ENCODE measurements at places on chromosomes 2 and 18.

DNA sequence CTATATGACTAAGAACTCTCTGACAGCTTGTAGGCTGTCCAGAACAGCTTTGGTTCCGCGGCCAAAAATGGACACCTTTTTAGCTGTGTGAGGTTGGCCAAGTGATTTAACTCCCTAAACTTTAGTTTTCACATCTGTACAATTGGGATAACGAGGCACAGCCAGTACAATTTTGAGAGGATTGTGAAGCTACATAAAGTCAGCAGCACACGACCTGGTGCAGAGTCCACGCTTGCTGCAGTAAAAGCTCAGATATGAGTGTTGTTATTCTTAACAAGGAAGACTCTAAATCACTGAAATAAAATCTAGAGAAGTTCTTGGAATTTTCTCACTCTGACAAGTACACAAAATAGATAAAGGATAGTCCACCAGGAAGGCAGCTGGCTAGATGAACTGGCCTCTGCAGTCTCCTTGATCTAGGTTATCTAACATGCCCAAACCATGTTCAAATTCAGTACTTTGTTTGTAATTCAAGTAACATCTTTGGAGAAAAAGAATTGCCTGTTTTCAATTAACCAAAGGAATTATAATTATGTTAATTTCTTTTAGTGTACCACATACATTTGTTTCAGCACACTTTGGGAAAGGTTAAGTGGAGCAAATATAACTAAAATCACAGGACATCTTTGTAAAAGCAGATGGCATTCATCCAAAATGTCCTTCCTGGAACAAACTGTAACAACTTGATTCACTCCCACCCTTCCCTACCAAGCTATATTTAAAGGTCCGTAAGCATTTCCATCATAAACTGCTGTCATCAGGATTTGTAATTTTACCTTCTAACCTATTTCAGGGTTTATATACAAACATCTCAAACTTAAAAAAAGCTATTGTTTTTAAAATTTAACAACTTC lies 201.7 kb upstream of the STK17B start:
- no peak for DNase-seq

- no peak for DNase-seq
Observed at GRCh38 chr2:69801745-69802290, 27.6 kb upstream of the GMCL1 start.

GRCh38 chr18:32343634-32344033 lies 127.0 kb downstream of the GAREM1 start:
- peak; percentile 34 for DNase-seq

DNA sequence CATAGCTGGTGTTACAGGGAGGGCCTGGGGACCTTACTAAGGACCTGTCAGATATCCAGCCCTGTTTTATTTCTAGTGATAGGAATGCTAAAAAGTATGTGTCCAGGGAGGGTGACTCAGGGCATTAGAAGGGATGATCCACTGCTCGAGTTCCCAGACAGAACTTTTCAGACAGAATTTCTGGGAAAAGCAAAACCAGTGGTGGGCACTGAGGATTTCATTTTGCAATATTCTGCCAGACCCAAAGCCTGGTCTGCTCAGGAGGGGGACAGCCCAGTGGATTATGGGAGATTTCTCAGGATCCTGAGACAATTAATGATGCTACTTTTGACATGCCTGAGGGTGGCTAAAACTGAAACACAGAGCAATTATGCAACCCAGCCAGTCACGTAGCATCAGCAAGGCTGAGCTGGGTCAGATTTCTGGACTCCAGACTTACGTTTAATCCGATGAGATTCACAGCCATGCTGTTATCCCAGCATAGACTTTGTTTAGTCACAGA lies 4.7 kb upstream of the KCNE4 start:
- DNase-seq, result no peak

DNA sequence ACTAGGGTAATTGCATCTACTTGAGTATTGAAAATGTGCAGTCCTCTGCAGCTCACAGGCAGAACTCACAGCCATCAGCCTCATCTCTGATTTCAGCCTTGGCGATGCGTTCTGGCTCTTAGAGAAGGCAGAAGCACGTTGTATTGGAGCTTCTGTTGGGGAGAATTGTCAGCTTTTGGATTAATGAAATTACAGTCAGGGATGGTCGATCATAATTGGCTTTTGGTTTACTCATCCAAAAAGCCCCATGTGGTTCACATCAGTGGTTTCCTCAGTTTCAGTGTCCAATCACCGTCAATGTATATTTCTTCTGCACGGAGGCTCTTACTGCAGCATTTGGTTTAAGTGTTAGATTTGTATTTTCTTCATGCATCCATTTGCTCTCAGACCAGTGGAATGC lies 218.5 kb upstream of the SOX11 start:
- DNase-seq, result peak; percentile 45

- DNase-seq, result no peak
Observed at GRCh38 chr2:74025971-74026612, 41.4 kb downstream of the TET3 start.

DNA sequence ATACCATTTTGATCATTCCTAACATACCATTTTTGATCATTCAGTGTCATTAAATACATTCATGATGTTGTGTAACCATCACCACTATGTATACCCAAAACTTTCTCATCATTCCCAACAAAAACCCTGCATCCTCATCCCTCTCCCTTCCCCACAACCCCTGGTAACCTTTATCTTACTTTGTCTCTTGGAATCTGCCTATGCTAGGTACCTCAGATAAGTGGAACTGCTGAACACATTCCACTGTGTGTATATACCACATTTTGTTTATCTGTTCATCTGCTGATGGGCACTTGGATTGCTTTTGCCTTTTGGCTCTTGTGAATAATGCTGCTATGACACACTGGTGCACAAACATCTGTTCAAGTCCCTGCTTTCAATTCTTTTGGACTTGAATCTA lies 83.8 kb upstream of the TFCP2L1 start:
- no peak for DNase-seq

- DNase-seq, result no peak
Observed at GRCh38 chr18:63315876-63316275, 3.7 kb downstream of the BCL2 start.

- no peak for DNase-seq
Observed at GRCh38 chr18:45197526-45197970, 417.7 kb upstream of the SLC14A2 start.

GRCh38 chr2:223995569-223995968 lies 38.3 kb downstream of the MRPL44 start:
- no peak for DNase-seq

DNA sequence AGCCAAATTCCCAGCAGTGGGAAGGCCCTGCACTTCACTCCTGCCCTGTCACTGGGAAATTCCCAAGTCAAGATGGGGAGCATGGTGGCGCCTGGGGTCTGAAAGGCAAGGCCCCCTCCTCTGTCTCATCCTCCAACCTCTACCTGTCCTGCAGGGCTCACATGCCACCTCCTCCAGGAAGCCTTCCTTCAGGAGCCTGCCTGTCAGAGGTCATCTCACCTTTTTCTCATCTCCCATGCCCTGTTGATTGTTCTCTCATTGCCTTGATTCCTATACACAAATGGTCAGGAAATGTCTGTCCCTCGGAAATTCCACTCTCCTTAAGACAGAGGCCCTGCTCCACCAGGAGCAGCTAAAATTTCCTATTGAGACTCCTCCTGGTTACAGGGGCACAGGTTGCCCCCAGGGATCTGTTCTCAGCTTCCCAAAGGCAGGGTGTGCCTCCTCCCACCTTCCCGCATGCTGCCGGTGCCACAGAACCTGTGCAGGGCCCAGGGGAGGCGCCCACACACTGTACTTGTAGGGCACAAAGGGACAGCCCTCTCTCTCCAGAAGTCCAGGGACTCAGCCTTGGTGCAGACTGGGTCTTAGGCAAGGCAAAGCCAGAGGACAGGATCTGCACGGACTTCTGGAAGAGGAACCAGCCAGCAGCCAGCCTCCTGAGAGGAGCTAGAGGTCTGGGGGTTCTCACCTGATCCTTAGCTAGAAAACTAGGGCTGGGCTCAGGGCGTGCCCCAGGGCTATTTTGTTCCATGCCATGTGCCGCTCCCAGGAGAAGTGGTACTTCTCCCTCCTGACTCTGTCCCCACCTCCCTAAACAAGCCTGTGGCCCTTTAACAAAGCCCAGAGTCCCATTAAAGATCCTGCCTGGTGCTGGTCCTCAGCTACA lies 12.9 kb downstream of the HES6 start:
- no peak for DNase-seq

GRCh38 chr2:223674998-223675609 lies 72.9 kb upstream of the SCG2 start:
- no peak for DNase-seq

- no peak for DNase-seq
Observed at GRCh38 chr2:86645752-86646151, 22.1 kb upstream of the RNF103 start.

GRCh38 chr2:178066890-178067669 lies 5.5 kb downstream of the PDE11A start:
- no peak for DNase-seq

- DNase-seq, result no peak
Observed at GRCh38 chr2:98377544-98377943, 31.3 kb downstream of the CNGA3 start.

GRCh38 chr2:199136681-199137080 lies 321.1 kb downstream of the SATB2 start:
- DNase-seq, result no peak

DNA sequence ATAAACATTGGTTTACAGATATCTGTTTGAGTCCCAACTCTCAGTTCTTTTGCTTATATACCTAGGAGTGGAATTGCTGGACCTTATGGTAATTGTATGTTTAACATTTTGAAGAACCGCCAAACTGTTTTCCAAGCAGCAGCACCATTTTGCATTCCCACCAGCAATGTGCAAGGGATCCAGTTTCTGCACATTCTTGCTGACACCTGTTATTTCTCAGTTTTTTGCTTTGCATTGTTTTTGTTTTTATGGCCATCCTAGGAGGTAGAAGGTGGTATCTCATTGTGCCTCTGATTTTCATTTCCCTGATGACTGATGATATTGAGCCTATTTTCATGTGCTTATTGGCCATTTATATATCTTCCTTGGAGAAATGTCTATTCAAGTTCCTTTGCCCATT lies 71.2 kb downstream of the MCFD2 start:
- DNase-seq, result no peak

- no peak for DNase-seq
Observed at GRCh38 chr2:56960581-56960980, 776.8 kb downstream of the CCDC85A start.

DNA sequence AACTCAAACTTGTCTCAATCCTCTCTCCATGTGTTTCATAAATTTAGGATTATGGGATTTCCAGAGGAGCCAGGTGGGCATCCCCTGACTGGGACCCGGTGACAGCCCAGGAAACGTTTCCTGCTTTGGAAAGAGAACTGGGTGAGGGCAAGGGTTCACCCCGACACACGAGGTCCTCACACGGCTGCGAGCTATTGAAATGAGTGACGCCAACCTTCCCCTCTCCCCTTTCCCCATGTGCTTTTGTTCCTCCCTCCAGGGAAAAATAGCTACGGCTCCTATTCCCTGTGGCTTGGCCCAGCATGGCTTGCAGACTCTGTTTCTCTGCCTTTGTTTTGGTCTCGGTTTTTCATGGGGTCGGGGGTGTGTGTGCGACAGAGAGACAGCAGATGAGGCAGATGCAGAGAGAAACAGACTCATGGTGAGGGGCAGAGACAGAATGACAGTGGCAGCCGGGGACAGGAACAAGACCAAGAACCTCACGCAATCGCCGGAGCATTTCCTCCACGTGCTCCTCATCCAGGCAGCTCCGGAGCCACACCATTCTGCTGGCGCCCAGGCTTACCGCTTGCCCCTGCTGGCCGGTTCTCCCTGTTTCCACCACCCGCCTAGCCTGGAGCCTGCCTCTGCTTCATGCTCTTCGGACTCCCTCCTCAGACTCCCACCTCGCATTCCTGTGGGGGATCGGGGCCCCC lies 238.5 kb downstream of the DYSF start:
- peak; percentile 53 for DNase-seq

DNA sequence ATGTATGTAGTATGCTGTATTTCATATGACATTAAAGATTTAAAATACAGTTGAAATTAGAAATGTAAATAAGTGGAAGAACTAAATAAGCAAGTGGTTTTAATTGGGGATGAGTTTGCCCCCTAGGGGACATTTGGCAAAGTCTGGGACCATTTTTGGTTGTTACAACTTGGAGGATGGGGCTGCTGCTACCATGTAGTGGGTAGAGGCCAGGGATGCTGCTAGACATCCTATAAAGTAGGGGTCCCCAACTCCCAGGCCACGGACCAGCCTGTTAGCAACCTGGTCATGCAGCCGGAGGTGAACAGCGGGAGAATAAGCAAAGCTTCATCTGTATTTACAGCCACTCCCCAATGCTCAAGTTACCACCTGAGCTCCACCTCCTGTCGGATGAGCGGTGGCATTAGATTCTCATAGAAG lies 27.9 kb upstream of the ASNSD1 start:
- DNase-seq, result no peak

DNA sequence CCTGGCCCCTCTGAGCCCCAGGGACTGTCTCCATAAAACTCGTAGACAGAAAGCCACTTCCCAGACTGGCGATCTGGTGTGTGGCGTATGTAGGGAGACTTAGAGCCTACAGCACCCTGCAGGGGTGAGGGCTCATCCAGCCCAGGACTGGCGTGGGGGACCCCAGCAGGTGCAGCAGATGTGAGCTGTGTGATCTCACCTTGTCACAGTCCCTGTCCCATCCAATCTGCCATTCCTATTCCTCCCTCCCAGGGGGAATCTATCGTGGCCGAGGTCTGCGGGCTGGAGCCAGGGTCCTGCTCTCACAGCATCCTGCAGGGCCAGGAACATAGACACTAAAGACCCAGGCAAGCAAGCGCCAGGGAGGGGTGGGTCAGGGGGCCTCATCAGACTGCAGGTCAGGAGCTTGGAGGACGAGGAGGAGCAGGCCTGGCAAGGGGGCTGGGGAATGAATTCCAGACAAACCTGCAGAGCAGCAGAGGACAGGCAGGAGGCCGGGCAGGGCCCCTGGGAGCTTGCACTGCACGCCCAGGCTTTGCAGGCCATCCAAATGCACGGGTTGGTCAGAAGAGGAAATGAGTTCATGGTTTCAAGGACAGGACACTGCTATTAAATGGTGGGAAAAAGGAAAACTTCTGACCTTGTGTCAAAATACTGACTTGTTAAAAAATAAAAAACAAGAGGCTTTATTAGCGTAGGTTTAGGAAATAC lies 32.5 kb downstream of the HS6ST1 start:
- DNase-seq, result no peak

GRCh38 chr18:45050712-45051601 lies 370.3 kb downstream of the SETBP1 start:
- DNase-seq, result no peak

- peak; percentile 44 for DNase-seq
Observed at GRCh38 chr2:136378712-136379595, 261.0 kb upstream of the CXCR4 start.

DNA sequence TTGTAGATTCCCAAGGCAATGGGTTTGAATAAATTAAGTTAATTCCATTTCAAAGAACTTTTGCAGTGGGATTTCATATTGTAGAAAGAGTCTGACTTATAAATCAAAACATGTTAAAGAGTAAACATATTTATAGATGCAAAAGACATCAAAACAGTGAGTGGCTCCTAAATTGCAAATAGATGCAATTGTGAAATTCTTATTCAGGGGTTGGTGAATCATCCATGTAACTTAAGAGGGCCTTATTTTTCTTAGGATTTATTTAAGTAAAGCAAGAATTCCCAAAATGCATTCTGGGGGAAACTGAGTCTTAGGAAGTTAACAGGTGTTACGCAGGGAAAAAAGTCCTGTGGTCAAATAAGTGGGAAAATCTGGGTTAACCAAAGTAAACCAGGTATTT lies 11.3 kb downstream of the TANC1 start:
- no peak for DNase-seq
